ENCODE measurements at places on chromosomes 7 and 10.
A peak's percentile ranks its signal among the peaks of the same experiment; 100 is the strongest.

- no peak for DNase-seq
Measured at GRCh38 chr7:111198255-111198654, 107.3 kb downstream of the LRRN3 start.

DNA sequence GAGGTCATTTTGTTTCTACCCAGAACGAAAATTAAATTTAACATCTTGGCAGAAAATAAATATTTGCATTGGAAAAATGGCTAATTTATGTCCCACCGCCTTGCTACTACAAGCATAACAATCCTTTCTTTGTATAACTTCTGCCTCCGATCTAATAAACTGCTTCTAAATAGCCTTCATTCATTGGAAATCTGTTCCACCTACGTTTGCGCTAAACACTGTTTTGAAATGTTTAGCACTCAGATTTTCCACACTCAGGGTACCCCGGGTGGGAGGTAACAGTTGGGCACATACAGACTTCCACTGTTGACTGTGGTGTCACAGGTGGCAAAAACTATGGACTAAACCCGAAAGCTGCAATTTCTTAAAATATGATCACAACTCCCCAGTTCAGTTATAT is 96.4 kb downstream of the FGFR2 start:
- no peak for DNase-seq

DNA sequence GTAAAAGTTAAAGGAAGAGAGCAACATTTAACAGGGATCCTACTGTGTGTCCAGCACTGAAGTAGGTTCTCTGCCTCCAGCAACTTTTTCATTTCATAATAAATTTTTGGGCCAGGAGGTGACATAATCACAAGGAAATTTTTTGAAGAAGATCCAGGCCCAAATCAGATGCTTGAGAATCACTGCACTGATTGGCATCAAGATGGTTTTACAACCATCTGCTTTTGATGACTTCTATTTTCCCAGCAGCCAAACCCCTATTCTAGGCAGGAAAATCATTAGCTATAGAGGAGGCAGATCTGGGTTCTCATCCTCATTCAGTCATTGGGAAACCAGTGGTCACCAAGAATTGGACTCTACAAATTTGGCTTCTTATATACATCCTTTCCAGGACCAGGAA is 79.0 kb downstream of the ARL4A start:
- DNase-seq = no peak

DNA sequence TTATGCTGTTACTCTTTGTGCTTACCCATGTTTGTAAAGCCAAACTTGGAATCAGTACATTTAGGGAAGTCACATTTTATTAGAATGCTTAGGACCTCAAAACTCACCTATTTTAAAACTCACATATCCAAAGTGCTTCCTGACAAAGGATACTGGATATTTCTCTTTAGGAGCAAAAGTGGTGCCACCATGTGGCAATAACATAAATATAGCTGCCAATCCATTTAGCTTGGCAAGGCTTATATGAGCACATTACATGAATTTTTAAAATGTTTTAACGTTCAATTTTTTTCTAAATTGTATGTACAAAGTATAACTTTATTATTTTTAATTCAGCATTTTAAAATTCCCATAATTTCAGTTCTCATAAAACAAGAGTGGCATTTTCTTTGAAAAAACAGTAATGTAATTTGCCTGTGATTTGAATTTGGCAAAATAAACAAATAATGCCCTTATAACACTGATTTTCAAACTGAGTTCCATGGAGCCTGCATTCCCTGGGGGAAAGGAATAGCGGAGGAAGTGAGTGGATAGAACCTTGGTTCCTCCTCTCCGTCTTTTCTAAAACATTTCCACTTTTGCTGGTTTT is 75.4 kb downstream of the HDAC9 start:
- DNase-seq = peak; percentile 69

DNA sequence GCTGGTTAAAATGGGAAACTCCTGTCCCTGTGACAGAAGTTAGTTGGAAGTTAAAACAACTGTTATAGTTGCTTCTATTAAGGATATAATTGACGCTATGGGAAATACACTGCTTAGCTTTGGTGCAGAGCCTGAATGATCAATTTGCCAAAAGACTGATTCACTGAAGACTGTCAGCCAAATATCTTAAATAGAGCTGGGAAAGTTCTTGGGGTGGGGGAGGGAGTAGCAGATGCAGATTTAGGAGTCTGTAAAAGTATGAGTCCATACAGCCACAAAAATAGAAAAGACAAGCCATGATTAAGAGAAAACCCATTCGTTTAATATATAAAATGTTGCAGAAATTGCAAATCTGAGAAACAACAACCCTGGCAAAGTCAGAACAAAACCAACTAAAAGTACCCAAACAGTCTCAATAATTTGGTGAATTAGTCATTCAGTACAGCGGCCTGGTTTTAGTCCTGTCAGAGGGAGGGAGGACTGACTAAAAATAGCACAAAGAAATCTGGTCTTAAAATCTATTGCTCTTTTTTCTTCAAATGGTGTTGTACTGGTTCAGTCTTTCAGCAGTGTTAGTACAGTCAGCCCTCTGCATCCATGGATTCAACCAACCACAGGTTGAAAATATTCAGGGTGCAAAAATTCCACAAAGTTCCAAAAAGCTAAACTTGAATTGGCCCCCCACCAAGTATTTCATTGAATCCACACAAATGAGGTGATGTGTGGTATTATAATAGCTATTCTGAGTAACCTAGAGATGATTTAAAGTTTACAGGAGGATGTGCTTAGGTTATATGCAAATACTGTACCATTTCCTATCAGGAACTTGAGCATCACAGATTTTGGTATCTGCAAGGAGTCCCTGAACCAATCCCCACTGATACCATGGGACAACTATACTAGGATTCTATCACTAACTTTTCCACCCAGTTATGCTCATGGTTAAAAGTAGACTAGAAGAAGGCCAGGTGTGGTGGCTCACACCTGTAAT is 30.0 kb downstream of the STK17A start:
- no peak for DNase-seq

- DNase-seq = no peak
Measured at GRCh38 chr10:45427262-45427969, 53.4 kb downstream of the ALOX5 start.

GRCh38 chr7:37952240-37952639 is 31.8 kb downstream of the EPDR1 start:
- no peak for DNase-seq

DNA sequence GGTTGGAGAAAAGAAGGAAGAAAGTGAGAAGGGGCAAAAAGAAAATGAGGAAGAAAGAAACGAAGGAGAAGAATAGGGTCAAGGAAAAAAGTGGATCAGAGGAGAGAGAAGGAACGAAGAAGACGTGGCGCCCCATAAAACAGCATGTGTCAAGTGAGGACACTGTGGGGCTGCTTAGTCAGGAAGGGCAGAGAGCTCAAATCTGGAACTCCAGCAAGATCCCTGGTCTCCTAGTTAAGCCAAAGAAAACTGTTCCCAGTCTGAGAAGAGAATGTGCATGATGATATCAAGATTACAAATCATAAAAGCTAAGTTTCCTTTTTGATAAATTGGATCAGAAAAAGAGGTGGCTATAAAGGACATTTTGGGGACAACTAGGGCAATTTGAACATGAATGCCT is 33.0 kb downstream of the CREB3L2 start:
- DNase-seq = no peak

- DNase-seq = no peak
Measured at GRCh38 chr7:121610243-121610642, 214.1 kb upstream of the FAM3C start.

GRCh38 chr10:98169379-98169778 is 34.9 kb downstream of the R3HCC1L start:
- DNase-seq = no peak

DNA sequence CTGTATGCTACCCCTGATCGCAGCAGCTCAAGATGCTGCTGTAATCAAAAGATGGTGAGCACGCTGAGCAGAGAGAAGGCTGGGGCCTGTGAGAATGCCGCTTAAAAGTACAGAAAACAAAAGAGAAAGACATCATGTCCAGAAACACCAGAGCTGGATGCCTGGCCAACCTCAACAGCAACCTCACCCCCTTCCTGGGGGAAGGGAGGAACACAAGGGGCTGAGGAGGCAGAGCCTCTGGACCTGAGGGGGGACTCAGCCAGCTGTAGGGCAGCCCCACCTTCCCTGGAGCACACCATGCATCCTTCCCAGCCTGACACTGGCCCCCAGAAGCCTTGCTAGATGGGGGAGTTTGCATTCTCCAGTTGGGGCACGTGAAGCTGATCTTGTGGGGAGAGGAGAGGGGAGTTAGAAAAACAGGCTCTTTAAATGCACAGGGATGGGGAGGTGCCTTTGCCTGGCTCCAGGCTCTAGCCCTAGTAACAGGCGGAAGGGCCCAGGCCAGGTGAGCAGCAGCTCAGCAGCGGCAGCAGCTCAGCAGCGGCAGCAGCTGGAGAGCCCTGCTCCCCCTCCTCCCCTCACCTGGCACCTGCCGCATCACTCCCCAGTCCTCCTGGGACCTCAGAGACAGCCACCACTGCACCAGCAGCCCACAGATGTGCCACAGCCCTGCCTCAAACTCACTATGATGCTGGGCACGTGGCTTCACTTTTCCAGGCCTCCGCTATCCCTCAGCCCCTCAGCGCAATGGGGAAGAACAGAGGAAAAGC is 156.3 kb downstream of the NEURL1 start:
- DNase-seq = no peak
